ENCODE measurements at places on chromosomes 1 and 21. TPM values are rescaled to one million over a fixed set of nuclear protein-coding genes. Genes with fewer than 3 reads are reported as not detected.

Gene APCS
- not detected for total RNA-seq

GRCh38 chr1:116763787-116764465, 9.7 kb downstream of the CD2 start:
- no peak for DNase-seq

GRCh38 chr1:113976609-113977278, 2.5 kb upstream of the OLFML3 start:
- DNase-seq: no peak

DNA sequence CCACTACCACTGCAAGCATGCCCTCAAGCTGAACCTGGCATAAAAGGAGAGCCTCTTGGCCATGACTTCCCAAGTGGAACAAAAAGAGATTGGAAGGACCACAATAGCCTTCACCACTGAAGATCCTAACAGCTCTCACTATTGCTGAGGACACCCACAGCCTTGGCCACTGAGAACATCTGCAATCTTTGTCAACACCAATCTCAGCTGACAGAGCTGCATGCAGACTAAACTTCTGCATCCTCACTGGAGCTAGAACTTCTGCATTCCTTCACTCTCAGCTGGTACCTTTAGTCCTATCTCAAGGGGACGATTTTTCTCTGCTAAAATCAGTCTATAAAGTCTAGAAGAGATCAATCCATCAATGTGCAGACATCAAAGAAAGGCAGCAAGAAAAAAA, 8.3 kb upstream of the FCRL2 start:
- DNase-seq: no peak

DNA sequence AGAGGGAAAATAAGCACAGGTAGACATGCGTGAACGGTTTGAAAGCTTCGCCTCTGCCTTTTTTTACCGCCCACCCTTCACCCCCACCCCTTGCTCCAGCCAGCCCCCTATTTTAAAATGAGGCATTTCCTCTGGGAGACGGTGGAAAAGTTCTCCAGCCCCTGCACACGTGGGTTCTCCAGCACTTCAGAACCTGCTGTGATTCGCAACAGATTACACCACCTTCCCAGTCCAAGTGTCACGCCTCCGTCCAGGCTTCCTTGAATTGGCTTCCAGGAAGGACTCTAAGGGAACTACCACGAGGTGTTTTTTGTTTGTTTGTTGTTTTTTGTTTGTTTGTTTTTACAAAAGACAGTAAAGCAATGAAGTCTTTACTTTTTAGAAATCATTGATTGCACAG, 2.6 kb downstream of the LRRC7 start:
- DNase-seq: no peak

DNA sequence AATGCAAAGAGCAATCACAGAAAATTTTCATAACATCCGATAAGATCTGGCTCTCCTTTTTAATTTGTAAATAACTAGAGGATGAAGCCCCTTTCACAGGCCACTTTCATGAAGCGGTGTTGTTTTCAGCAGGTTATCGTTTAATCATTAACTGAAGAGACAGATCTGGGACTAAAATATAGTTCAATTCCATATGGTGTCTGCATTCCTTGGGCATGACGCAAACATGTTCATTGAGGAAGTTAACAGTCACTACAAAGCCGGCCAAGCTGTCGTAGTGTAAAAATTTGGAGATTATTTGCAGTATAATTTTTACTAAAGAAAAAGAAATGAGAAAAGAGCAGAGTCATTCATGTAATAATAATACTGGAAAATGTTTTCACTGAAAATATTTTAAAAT, 565.2 kb upstream of the ADAMTS5 start:
- no peak for DNase-seq

- DNase-seq: no peak
Observed at GRCh38 chr1:162327144-162327787, 49.4 kb downstream of the SPATA46 start.

- DNase-seq: no peak
Observed at GRCh38 chr1:225146478-225146877, 217.0 kb downstream of the DNAH14 start.

GRCh38 chr1:54462597-54463258, 56.5 kb upstream of the SSBP3 start:
- no peak for DNase-seq

- DNase-seq: no peak
Observed at GRCh38 chr1:231106347-231106746, 55.5 kb upstream of the TRIM67 start.

DNA sequence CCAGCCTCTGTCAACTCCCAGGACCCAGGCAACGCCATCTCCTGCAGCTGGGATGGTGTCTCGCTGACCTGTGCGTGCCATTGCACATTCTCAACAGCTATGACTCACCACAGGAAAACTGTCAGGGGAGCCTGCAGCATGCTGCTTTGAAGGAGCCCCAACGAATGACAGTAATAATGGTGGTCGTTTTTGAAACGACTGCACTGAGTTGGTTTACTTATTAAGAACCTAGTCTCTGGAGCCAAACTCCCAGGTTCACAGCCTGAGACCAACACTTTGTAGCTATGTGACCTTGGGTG, 21.6 kb downstream of the TCEA3 start:
- no peak for DNase-seq

GRCh38 chr21:17514124-17514845, 1.4 kb downstream of the CXADR start:
- DNase-seq: peak; percentile 39

GRCh38 chr1:193066606-193067005, 7.2 kb downstream of the RO60 start:
- DNase-seq: no peak

Gene FCRL1
- total RNA-seq: 5.7 TPM

Gene AADACL3
- not detected for total RNA-seq

- DNase-seq: no peak
Observed at GRCh38 chr1:6056572-6056948, 10.9 kb downstream of the KCNAB2 start.

GRCh38 chr1:185693654-185694053, 40.5 kb upstream of the HMCN1 start:
- DNase-seq: no peak

Measured in kidney (tissue), 22 donors.